T47D (cell line): ENCODE measurements at places on chromosomes 12 and 14.

DNA sequence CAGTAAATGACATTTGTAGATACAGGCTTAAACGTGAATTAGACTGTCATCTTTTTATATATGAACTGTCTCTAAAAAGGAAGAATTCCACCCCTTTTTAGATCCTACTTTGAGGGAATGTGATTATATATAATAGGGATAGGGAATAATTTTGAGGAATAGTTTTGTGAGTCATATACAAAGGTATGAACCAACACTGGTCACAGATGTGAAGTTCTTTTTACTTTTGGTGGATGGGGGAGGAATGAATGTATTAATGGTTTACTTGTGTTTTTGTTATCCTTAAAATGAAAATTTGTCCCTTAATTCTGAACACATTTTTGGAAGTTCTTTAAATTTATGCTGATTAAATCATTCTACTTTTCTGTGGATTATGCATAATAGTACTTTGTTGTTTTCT, 30.4 kb downstream of the FRS2 start:
- no peak for DNase-seq

DNA sequence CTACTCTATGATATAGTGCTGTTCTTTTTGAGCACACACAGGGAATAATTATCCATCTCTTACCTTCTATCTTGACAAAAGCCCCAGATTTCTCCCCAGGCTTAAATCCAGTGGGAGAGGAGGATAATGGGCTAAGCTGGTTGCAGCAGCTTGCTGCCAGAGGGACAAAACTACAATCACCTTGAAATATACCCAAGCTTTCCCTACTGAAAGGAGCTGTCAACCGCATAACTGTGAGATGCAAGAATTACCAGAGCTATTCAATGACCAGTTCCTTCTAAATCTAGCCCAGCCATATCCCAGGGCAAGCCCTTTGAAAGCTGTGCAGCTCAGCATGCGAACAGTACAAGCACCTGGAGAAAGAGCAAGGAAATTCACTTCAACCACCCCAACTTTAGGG, 943 bp upstream of the MGAT4C start:
- no peak for DNase-seq

- DNase-seq, result no peak
Observed at GRCh38 chr12:5546616-5547015, 114.7 kb downstream of the NTF3 start.

- DNase-seq, result no peak
Observed at GRCh38 chr12:116142936-116143898, 134.3 kb downstream of the MED13L start.

- no peak for DNase-seq
Observed at GRCh38 chr14:33120966-33121365, 182.3 kb downstream of the NPAS3 start.

- no peak for DNase-seq
Observed at GRCh38 chr12:108895220-108895802, 15.4 kb downstream of the DAO start.

DNA sequence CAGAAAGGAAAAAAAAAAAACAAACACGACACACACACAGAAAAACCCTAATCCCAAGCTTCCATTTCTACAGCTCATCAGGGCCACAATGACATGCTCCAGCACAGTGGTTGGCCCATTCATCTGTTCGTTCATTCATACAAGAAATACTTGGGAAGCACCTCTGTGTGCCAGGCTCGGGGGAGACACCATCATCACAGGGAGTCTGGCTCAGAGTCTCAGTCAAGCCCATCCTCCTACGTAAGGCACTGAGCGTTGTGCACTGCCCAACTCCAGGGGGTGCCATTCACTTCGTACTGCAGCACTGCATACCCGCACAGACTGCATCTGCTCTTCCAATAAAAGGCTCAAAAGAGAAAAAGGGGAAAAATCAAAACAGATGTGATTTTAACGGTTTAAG, 15.3 kb downstream of the VPS37B start:
- peak; percentile 52 for DNase-seq
